G401 (cell line): ENCODE measurements at places on chromosomes 1 and 21.

- no peak for DNase-seq
Observed at GRCh38 chr1:193284219-193284618, 97.8 kb upstream of the B3GALT2 start.

DNA sequence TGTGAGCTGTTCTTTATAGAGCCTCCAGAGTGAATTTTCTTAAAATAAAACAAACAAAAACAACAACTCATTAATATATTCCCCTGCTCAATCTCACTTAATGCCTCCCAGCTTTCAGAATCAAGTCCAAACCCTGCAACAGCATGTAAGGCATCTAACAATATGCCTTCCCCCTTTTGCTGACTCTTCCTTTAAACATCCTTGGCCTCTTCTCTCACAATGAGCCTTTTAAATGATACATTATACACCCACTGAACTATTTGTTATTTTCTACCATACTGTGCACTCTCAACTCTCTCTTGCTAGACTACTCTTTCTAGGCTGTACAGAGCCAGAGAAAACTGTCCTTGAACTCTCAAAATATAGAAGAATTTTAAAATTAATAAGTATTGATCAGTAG, 115.2 kb upstream of the SNX7 start:
- no peak for DNase-seq

DNA sequence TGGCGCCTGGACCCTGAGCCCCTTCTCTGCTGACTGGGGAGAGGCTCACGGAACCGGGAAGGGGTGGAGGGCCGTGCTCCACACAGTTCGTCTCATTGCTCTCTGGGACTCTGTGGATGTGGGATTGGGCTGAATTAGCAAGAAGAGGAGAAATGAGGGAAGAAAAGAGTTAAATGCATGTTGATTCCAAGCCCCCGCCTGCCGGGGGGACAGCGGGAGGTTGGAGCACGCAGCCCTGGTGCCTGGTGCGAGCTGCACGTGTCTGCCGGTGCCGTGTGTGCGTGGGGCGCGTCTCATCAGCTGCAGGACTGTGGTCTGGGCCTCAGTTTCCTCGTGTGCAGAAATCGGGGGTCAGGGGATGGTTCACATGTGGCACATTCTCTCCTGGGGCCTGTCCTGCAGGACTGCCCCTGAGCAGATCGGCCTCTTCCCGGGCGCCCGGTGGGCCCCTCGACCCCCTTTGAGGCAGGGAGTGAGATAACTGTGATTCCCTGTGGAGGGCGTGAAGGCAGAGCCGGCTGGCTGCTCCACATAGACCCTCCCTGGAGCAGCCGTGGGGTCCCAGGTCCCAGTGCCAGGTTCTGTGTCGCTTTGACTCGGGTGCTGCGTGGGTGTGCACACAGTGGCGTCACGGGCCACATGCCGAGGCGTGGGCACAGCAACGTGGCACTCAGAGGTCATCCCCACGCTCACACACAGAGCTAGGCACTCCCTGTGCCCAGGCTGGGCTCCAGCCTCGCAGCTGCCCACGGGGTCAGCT, 11.4 kb downstream of the SAMD11 start:
- no peak for DNase-seq

- no peak for DNase-seq
Observed at GRCh38 chr21:39484711-39485276, 33.0 kb downstream of the SH3BGR start.

GRCh38 chr1:71738910-71739309, 543.4 kb downstream of the NEGR1 start:
- DNase-seq: no peak
